Activated T-cell treated with anti-CD3 and anti-CD28 coated beads, Interleukin-2, amount 50 U/mL, for 4 hours (primary cell): ENCODE measurements at places on chromosomes 12 and 14. TPM values are rescaled to one million over a fixed set of nuclear protein-coding genes. Genes with fewer than 3 reads are reported as not detected.

GRCh38 chr14:35940291-35940690 lies 114.2 kb downstream of the BRMS1L start:
- no peak for DNase-seq

GRCh38 chr12:47941871-47942613 lies 21.4 kb upstream of the TMEM106C start:
- peak; percentile 34 for DNase-seq

GRCh38 chr14:96631621-96632362 lies 129.6 kb downstream of the PAPOLA start:
- no peak for DNase-seq

- DNase-seq = no peak
Observed at GRCh38 chr14:56753396-56753795, 56.9 kb downstream of the OTX2 start.

- no peak for DNase-seq
Observed at GRCh38 chr12:68559984-68560850, 50.5 kb upstream of the RAP1B start.

- no peak for DNase-seq
Observed at GRCh38 chr12:40534828-40535227, 157.4 kb upstream of the CNTN1 start.

GRCh38 chr14:67835596-67835995 lies 16.0 kb downstream of the RAD51B start:
- no peak for DNase-seq

DNA sequence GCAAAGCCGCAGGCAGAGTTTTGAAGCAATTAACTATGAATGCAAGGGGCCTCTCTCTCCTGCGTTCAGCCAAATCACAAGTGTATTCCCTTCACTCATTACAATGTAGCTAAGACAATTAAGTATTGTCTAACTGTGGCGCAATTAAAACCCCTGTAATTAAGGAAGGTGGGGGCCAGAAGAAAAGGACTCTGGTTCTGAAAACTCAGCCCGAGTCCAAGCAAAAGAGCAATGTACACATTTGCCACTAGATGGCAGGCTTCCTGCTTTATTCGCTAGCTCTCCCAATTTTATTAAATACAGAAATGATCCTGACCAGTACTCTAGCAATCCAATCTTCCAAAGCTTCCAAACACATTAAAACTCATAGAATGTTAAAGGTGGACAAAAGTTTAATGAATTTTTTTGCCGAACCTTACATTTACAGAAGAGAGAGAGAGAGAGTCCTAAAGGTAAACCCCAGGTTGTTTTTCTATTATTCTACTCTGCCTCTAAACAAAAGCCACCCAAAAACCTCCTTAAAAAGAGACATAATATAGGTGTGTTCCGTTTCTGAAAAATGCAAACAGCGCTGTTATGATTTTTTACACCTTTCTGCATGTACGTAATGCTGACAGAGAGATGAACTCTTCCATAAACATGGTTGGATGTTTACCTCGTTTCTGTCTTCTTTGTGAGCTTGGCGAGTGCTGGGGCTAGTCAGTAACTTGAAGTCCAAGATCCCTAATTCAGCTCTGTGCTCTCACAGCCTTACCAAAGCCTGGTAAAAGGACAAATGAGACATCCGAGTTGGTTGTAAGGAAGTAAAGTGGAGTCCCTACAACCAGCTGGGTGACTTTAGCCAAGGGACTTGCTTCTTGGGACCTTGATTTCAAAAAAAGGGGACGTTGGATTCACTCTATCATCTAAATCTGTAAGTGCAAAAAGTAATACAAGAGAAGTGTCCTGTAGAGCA lies 50.9 kb upstream of the VASH1 start:
- DNase-seq = peak; percentile 9

GRCh38 chr12:122197612-122197966 lies 5.9 kb upstream of the B3GNT4 start:
- no peak for DNase-seq

GRCh38 chr14:51684760-51685159 lies 33.0 kb downstream of the FRMD6 start:
- no peak for DNase-seq

GRCh38 chr14:104110491-104111209 lies 25.1 kb downstream of the ASPG start:
- DNase-seq = no peak

Gene EIF2S3B
- total RNA-seq = 1.2 TPM

Gene TAC3
- 0.43 TPM for total RNA-seq

Gene RTL1
- not detected for total RNA-seq

Gene ANHX
- not detected for total RNA-seq
